ENCODE measurements at places on chromosomes 1 and 21.

DNA sequence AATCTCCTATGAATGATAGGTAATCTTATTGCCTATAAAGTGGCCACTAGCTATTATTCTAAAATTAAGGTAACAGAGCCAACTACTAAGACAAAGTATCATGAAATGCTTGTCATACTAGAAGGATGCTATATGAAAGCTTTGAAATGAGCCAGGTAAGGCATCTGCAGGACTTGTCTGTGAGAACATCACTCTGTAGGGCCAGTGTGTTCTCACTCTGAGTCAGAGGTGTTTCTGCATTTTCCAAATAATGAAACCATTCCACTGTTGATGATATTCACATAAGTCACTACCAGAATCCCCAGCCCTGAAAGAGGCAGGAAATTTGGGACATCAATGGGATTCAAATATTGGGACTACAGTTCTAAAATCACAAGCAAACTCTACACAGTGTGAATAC, 25.8 kb upstream of the GBP5 start:
- no peak for DNase-seq

DNA sequence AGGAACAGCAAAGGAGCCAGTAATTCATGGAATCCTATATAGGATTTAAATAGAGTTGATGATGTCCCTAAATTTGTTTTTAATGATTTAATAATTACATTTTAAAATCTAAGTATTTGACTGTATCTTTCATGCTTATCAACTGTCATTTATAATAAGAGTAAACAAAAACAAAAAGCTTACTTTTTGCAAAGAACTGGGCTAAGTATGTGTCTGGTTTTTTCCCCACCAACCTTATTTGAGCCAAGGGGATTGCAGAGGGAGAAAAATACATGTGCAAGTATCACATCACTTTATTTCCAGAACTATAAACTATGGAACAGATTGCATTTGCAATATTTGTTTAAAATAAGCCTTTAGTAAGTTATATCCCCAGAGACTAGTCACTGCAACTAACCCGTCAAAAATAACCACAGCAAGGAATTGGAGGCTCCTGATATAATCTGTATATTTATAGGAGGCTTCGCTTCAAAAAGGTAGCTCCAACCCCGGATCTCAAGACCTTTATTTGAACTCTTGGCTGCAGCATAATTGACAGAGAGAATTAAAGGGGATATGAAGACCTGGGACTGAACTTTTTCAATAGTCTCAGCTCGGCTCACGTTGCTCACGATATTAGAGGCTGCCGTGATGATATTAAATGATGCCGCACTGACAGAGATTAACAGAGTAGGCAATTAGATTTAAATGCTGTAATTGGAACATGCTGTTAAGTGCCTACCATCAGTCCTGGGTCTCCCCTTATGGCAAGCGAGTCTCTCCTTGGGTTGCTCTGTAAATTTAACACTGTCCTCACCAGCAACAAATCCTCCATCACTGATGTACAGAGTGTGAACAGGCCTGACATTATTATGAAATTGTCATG, 329.1 kb upstream of the NFIA start:
- DNase-seq, result no peak

- no peak for DNase-seq
These were observed 5.6 kb upstream of the DDOST start for GRCh38 chr1:20666804-20667203.

DNA sequence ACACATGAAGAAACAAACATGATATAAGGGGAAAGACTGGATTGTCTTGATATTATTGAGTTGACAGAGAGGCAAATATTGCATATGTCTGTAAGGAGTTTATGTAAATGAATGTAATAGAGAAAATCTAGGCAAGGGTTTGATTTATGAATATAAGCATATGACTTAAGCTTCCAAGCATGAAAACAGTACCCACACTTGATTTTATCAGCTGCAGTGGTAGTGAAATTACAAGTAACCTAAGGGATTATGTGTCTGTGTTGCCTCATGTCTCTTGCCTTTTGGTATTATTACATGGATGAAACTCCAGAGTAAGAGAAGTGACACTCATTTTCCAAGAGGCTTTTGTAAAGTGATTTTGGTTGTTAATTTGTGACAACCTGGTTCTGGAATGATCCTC, 1678.9 kb downstream of the KCNT2 start:
- no peak for DNase-seq

DNA sequence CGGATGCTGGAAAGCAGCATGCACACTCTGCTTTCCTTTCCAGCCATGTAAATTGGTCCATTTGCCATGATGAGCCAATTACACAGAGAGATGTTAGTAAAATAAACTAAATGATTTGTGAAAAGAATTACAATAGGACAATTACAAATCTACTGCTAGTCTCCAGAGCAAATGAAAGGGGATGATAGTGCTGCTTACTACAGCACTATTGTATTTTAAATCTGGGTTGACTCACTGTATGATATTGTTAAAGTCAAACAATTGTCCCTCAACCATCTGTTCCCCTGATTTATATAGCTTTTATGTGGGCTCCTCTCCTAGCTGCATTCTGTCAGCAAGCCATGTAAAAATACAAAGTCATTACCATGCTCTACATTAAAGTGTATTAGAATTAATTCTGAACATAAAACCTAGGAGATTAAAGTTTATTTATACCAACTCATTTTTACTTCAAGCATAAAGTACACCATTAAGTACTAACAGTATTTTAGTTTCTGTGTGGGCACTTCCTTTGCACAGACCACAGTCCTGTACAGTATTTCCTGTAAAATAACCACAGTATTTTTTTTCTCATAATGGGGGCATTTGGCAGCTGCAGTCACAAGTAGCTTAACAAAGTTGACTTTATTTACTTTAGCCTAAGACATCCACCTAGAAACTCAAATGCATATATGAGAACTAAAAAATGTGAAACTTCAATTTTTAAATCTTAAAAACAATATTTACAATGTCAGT, 135.8 kb downstream of the VAV3 start:
- DNase-seq, result no peak

- no peak for DNase-seq
These were observed 8.4 kb downstream of the QSOX1 start for GRCh38 chr1:180163041-180163440.

GRCh38 chr1:59061876-59062275, 235.0 kb upstream of the FGGY start:
- DNase-seq, result no peak

DNA sequence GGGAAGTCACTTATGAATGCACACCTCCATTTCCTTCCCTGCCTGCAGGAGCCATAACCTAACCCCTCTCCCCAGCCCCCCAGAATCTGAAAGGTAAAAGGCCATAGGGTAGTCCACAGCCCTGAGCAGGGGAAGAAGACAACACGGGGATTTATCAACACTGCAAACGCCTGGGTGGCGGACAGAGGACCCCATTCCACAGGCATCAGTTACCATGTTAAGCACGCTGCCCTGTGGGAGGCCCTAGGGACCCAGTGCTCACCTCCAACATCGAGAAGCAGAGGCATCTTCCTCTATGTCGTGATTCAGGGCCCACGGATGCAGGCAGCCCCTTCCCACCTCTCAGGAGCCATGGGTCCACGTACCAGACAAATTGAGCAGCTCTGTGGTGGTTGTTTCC, 523.8 kb downstream of the MATN1 start:
- DNase-seq, result no peak

GRCh38 chr1:48206371-48206770, 16.1 kb upstream of the SLC5A9 start:
- no peak for DNase-seq

- DNase-seq, result no peak
These were observed 7.3 kb upstream of the GIPC2 start for GRCh38 chr1:78038491-78038939.

DNA sequence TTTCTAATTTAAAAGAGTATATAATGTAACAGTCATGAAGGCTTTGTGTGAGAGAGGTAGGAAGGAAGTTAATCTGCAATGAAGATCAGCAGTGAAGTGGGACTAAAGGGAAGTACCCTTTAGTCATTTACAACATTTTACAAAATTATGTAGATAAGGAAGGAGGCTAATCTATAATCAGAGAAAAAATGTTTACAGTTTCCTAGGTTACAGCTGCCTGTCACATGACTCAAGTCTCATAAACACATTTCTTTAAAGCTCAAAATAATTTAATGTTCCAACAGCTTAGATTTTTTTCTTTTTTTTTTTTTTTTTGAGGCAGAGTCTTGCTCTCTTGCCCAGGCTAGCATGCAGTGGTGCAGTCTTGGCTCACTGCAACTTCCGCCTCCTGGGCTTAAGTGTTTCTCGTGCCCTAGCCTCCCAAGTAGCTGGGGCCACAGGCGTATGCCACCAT, 26.2 kb upstream of the CAP1 start:
- DNase-seq, result no peak

- no peak for DNase-seq
These were observed 12.2 kb downstream of the PLEKHO1 start for GRCh38 chr1:150161747-150162581.
